Activated CD8-positive, alpha-beta memory T cell treated with anti-CD3 and anti-CD28 coated beads for 4 hours (primary cell): ENCODE measurements at places on chromosomes 16 and 17.

- no peak for DNase-seq
Measured at GRCh38 chr17:71107136-71107535, 937.8 kb downstream of the KCNJ2 start.

DNA sequence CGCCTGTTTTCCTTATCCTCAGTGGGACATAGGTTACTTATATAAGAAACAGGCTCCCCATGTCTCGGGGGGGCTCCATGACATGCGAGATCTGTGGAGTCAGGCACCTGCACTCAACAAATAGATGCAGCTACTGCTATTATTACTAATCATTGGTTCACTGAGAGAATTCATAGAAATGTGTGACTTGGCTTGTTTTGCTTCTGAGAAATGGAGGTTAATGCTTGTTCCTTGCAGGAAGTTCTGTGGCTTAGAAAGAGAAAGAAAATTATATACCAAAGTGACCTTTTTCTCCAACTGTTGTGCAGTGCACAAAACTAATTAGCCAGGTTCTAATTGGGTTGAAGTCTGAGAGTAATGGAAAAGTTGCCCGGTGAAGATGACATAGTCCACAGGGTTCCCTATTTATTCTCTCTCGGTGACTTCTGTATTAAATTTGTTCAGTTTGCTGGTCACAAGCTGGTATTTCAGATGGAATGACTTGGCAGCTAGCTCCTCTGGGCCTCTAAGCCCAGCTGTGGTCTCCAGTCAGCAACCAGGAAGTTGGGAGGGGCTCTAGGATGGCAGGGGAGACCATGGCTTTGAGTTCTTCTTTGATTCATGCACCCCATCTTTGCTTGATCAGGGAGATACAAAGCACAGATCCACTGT is 17.6 kb upstream of the MAF start:
- no peak for DNase-seq

DNA sequence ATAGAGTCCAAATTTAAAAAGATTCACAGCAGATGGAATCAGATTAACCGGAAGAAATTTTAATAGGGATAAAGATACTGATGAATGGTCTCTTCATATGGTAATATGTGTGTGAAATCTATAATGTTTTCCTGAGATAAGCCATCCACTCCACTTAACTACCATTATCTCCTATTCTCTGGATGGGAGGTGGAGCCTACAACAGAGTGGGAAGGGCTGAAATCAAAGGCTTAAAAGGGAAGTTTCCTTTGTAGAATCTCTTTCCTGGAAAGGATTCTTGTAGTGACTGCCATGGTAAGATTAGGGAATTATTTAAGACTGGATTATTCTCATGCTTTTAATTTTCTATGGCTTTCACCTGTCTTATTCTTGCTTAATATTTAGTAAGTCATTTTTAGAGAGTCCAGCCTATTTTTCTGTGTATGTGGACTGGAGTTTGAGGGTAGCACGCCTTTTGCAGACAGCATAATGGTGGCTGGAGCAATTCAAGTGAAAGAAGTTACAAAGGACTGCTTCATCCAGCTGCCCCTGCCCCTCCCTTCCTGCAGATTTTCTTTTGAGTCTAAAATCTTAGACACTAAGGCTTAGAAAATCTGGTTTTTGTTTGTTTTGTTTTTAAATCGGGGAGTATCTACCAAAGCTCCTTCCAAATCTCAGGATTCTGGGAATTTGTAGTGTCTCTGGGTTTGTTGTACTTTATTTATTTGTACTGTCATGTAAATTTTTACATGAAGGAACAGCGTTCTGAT is 26.5 kb downstream of the KAT7 start:
- DNase-seq = no peak

GRCh38 chr16:78570399-78571141 is 471.1 kb downstream of the WWOX start:
- DNase-seq = no peak

GRCh38 chr17:80750263-80750662 is 205.6 kb downstream of the RPTOR start:
- DNase-seq = no peak

DNA sequence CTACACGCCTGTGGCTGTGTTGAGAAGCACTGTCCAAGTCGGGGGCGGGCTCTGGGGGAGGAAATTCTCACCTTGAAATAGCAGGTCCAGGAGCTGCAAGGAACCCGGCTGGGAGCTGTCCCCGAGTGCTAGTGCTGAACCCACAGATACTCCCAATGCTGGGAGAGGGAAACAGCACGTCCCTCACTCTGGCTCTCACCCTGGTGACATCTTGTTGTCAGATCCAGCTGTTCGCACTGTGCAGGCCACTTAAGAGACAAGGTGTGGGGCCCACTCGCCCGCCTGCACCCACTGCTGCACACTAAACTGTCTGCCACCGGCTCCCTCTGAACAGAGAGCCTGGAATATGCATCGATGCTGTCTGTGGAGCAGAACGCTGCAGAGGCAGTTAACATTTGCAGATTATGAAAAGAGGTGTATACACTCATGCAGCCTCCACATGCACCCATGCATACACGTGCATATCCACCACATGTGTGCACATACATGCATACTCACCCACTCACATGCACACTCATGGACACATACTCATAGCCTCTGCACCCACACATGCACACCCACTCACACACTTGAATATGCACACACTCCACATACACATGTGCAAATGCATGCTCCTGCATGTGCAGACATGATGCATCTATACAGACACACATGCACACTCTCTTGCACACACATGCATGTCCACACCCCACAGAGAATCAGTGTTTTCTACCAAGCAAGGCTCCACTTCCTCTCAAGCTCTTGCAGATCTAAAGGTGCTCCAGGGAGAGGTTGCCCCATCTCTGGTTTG is 42.0 kb downstream of the MGAT5B start:
- DNase-seq = no peak

GRCh38 chr17:48722201-48722907 is at the start of gene PRAC1:
Gene PRAC1, minus strand, starts transcription at chr17:48722518. Its CDS starts 126 bp downstream, at chr17:48722392.
- no peak for DNase-seq

DNA sequence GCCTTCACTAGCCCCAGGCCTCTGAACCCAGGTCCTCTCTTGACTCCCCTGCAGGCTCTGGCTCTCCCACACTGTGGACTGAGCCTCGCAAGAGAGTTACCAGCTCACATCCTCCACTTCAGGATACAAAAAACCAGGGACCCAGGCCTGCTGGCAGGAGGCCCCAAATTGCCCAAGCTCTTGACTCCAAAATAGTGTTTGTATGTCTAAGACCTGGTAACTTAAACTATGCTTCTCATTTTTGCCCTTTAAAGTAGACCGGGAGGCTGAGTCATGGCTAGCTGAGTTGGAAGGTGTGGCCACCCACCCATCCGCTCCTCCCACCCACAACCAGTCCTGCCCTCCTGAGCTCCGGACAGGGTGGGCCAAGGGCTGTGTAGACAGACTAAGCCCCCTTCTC is 250.0 kb downstream of the SOX9 start:
- no peak for DNase-seq
